ENCODE measurements at places on chromosomes 6 and 20. TPM values are rescaled to one million over a fixed set of nuclear protein-coding genes. Genes with fewer than 3 reads are reported as not detected.

- no peak for DNase-seq
These were observed 76.9 kb downstream of the CD24 start for GRCh38 chr6:106897580-106897979.

GRCh38 chr6:22106451-22106850 lies 190.4 kb downstream of the PRL start:
- DNase-seq = no peak

DNA sequence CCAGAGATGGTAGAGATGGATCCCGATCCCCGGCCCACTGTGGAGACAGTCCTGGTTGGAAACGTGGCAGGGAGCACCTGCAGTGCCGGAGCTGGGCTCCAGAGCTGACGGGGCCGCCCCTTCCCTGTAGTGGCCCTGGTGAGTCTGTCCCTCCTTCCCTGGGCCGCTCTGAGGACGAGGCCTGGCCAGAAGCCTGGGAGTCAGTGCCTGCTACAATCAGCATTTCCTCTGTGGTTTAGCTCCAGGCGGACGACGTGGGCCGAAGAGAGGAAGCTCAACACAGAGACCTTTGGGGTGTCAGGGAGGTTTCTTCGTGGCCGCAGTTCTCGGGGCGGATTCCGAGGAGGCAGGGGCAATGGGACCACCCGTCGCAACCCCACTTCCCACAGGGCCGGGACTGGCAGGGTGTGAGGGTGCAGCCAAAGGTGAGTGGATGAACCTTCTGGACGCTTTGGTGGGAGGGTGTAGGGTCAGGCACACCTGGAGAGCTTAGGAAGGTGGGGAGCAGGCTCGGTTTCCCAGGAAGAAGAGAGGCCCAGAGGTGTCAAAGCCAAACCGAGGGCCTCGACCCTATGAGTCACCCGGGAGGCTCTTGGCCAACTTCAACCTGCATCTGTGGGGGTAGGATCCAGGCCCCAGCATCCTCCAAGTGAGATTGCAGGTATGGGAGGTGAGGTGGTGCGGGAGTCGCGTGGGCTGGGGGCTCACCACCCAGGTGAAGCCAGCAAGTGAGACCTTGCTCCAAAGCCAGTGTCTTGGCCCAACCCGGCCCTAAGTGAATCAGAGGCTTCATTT lies 9.9 kb downstream of the PSMA7 start:
- no peak for DNase-seq

Gene LY6G6D
- total RNA-seq = not detected

DNA sequence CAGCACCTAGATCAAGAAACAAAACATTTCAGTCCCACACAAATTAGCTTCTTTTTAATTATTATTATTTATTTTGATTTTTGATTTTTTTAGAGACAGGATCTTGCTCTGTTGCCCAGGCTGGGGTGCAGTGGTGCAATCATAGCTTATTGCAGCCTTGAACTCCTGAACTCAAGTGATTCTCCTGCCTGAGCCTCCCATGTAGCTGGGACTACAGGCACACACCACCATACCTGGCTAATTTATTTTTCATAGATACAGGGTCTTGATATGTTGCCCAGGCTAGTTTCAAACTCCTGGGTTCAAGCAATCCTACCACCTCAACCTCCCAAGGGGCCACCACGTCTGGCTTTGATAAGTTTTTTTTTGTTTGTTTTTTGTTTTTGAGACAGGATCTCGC lies 24.6 kb downstream of the SNAI1 start:
- no peak for DNase-seq

Gene KCNK16
- total RNA-seq = not detected
